ENCODE measurements at places on chromosomes 11 and 22.
A peak's percentile ranks its signal among the peaks of the same experiment; 100 is the strongest.

DNA sequence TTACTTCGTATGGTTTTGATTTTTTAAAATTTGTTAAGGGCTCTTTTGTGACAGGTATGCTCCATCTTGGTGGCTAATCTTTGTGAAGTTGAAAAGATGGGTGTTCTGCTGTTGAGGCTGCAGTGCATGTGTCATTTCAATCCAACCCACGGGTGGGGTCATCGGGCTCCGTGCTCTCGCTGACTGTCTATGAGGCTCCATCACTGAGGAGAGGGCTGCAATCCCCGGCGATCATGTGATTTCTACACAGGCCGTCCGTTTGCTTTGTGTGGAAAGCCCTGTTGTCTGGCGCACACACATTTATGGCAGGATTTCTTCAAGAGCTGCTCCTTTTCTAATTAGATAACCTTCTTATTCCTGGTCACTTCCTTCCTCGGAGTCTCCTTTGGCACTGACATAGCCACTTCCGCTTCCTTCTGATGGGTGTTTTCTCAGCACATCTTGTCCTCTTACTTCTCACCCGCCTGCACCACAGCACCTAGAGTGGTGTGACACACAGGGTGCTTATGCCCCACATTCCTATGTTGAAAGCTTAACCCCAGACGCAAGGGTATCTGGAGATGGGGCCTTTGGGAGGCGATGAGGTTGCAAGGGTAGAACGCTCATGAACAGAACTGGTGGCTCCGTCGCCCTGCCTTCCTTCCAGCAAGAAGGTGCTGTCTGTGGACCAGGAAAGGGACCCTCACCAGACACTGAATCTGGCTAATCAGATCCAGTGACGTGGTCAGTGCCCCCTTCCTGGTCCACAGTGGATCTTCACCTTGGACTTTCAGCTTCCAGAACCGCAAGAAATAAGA, 9.4 kb downstream of the MOB2 start:
- DNase-seq: no peak

DNA sequence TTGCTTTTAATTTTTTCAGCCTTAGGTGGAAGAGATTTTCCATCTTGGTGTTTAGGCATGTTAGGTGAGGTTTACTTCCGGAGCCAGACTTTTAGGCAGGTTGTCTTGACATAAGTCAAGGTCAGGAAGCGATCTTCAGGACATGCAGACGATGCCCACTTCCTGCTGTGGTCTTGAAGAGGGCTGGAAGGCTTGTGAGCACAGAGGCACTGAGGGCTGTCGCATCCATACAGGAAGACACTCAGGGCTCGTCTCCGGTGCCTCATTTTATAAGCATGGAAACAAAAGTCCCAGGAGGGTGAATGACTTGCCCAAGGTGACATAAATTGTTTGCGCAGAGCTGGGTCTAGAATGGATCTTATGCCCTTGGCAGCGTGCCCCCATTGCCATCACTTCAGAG, 30.8 kb downstream of the MARK2 start:
- peak; percentile 48 for DNase-seq

- DNase-seq: no peak
Measured at GRCh38 chr22:50104141-50104544, 14.3 kb downstream of the MOV10L1 start.

GRCh38 chr11:111774955-111775710, 8.9 kb upstream of the PPP2R1B start:
- no peak for DNase-seq

- DNase-seq: no peak
Measured at GRCh38 chr11:26599425-26599824, 27.4 kb upstream of the MUC15 start.

GRCh38 chr11:72250661-72251464, 6.9 kb upstream of the PHOX2A start:
- DNase-seq: no peak

DNA sequence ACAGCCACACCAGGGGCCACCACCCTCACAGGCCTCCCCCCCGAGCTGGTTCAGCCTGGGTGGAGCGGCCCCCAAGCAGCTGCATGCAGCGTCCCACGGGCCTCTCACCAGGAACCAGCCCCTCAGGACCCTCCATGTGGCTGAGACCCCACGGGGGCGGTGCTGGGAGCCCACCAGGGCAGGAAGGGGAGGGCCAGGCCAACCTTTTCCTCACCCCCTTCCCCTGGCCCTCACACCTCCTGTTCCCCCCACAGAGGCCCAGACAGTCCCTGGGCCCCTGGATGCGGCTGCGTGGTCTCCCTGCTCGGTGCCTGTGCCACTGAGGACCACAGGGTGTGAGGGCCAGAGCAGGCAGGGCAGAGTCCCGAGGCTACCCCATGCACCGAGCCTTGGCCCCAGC, 46.5 kb downstream of the MOB2 start:
- DNase-seq: no peak

- peak; percentile 45 for DNase-seq
Measured at GRCh38 chr11:46369458-46370152, 11.9 kb upstream of the MDK start.

GRCh38 chr11:64338716-64339115, 1.3 kb upstream of the CCDC88B start:
- DNase-seq: no peak

DNA sequence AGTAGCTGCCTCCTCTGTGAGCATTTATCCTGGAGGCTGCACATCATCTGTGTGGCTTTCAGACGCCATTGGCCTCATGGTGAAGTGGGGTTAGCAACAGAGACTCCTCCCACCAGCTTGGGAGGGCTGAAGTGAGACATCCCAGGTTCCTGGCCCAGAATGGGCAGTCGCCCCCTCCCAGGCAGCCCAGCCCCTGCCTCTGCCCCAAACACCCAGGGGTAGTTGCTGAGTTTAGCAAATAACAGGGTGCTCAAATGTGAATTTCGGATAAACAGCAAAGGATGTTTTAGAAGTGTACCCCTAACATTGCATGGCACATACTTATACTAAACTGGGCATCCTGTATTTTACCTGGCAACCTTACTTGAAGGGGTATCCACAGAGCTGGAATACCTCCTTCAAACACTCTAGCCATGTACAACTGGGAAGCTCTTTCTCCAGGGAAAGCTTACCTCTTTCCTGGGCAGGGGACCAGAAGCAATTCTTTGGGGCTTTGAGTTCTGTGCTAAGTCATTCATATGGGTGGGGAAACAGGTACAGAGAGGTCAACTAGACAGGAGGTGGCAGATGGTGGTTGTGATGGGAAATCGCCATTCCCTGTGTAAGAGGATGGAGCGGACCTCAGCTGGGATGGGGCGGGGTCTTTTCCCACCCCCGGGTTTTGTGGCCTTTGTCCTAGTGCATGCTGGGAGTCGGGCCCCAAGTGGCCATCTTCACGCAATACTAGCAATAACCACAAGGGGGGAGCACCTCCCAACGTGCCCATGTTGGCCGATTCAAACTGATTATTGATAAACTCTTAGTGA, 19.3 kb downstream of the MTFP1 start:
- DNase-seq: peak; percentile 60

GRCh38 chr11:59097113-59097708, 9.8 kb upstream of the FAM111B start:
- DNase-seq: peak; percentile 69

GRCh38 chr11:95503047-95503446, 272.0 kb upstream of the SESN3 start:
- DNase-seq: no peak

DNA sequence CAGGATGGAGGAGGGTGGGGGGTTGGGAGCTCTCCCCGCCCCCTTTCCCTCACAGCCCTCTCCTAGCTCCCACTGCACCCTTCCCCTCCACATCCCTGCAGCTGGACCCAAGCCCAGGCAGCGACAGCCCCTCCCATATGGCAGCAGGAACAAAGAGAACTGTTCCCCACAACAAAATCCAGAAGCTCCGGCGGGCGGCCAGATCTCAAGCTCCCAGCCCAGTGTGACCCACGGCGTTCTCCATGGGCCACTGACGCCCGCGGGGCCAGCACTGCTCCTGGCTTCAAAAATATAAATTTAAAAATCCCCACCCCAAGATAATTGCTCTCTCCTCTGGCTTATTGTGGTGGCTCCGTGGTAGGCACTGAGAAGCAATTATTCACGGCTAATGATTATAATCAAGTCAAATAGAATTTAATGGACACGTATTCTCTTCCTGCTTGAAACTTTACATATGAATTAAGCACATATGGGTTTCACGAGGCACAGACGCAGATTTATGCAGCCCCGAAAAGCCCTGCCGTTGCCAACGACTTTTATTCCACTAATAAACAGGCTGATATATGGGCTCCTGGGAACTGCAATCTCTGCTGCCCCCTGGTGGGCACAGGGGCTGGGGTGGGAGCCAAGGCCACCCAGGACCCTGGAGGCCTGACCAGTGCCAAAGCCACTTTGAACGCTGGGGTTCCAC, 17.5 kb downstream of the MACROD1 start:
- DNase-seq: peak; percentile 73

- DNase-seq: no peak
Measured at GRCh38 chr11:34827228-34827627, 89.0 kb downstream of the APIP start.

DNA sequence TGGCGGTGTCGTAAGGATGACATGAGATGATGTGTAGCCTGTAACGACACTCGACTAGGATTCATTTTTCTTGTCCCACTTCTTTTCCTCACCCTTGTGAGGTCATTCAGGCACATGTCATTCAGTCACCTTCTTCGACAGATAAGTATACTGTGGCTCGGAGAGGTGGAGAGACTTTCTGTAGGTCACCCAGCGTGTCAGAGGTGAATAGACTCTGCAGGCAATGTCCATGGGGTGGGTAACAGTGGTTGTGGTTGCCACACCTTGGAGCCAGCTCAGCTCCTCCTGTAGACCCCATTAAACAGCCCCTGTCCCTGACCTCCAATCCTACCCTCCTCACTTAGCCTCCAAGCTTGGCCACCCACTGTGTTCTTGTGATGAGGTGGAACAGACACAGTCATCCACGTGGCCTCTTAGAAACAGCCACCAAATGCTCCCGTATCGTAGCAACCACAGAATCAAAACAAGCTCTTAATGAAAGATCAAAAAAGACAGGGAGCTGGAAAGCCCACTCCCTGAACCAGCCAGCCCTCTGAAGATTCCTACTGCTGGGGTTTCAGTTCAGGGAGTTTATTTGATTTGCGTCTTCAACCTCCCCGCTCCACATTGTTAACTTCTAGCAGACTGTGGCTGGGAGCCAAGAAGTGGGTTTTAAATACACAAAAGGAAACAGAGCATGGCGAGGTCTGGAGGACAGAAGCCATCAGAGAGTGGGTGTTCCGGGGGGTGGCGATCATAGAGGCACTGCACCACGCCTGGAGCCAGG, 89.0 kb upstream of the GRK3 start:
- DNase-seq: no peak

DNA sequence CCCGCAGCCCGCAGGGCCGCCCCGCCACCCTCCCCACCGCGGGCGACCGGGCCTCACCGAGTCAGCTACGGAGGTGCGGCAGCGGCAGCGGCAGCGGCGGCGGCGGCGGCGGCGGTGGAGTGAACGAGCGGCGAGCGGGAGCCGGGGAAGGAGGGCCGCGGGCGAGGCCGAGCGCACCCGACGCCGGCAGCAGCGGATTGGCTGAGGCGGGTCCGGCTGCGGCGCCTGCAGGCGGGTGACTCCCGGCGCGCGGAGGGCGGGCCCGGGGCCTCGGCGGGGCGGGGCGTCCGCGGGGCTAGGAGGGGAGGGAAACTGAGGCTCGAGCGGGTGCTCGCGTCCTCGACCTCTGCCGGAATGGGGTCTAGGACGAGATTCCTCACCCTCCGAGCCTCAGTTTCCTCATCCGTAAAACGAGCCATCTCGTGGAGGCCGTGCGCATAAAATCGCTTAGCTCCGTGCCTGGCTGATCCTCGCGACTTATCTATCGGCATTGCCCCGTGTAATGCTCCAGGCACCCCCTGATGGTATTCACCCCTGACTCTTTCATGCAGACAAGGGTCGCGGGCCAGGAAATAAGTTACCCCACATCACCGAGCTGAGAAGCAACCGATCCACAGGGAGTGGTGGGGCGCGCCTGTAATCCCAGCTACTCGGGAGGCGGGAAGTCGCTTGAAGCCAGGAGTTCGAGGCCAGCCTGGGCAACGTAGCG, at the start of gene CPT1A:
TSS of gene CPT1A (minus strand) at position 199 of the 709 bp plus-strand sequence. CDS start 26,442 bp downstream, outside the sequence.
- DNase-seq: peak; percentile 65

GRCh38 chr11:58561394-58562098, 14.1 kb downstream of the LPXN start:
- DNase-seq: no peak

DNA sequence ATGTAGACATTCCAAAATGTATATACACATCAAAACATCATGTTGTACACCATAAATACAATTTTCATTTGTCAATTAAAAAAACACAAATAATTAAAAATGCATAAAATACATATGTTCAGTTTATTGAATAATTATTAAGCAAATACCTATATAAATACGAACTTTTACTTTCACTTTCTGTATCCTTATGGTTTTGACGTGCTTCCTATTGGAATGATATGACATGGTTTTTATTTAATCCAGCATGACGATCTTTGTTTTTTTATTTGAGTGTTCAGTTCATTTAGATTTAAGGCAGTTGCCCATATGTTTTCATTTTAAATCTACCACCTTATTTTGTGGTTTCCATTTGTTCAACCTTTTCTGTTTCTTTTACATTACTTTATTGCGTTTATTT, 198.3 kb upstream of the PLET1 start:
- no peak for DNase-seq

GRCh38 chr11:67351275-67352005, 1.9 kb downstream of the POLD4 start:
- DNase-seq: peak; percentile 72

DNA sequence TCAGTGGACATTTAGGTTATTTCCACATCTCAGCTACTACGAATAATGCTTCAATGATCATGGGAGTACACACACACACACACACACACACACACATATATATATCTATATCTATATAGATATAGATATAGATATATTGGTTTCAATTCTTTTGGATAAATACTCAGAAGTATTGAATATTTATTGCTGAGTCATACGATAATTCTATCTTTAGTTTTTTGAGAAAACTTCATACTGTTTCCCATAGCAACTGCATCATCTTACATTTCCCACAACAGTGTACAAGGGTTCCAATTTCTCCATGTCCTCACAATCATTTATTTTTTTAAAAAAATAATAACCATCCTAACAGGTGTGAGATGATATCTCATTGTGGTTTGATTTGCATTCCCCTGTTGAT, 7.1 kb downstream of the OR9Q2 start:
- no peak for DNase-seq

DNA sequence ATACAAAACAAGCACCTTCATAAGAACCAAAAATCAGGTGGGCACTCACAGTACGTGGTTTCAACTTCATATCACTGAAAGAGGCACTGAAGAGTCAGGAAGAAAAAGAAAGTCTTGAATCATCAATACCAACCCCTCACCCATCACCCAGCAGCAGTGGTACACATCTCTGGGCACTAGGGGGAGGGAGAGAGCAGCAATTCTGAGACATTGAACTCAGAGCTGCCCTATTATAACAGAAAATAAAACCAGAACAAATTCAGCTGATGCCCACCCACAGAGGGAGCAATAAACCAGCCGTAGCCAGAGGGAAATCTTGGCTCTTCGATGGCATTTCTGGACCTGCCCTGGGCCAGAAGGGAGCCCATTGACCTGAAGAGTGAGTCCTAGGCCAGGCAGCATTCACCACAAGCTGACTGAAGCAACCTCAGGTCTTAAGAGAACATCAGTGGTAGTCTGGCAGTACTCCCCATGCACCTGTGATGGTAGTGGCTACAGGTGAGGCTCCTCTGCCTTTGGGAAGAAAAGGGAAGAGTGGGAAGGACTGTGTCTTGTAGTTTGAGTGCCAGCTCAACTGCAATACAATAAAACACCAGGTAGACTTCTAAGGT, 42.2 kb upstream of the FAM181B start:
- peak; percentile 26 for DNase-seq

GRCh38 chr11:693887-694562, 997 bp downstream of the DEAF1 start:
- DNase-seq: no peak
